ENCODE measurements at places on chromosomes 7 and 10. TPM values are rescaled to one million over a fixed set of nuclear protein-coding genes. Genes with fewer than 3 reads are reported as not detected.

GRCh38 chr7:139104091-139104450 lies 5.4 kb downstream of the ZC3HAV1 start:
- no peak overlapping the region for H3K27ac ChIP-seq
- H3K27me3 ChIP-seq: no peaks in the 10 kb centered on the region
- H3K4me3 ChIP-seq: no peak overlapping the region
- H3K4me1 ChIP-seq: peaks cover 4% of the 10 kb centered on the region
- DNase-seq: no peak

The PRTFDC1 gene
- 6.8 TPM for total RNA-seq

The RBP3 gene
- total RNA-seq: not detected

GRCh38 chr10:96673318-96674099 lies 46.8 kb downstream of the PIK3AP1 start:
- H3K36me3 ChIP-seq: no peaks in the 10 kb centered on the region
- H3K27me3 ChIP-seq: no peaks in the 10 kb centered on the region
- no peak for DNase-seq
- H3K27ac ChIP-seq: no peak overlapping the region

The CUZD1 gene
- total RNA-seq: 19.4 TPM

GRCh38 chr10:84543948-84544347 lies 215.6 kb downstream of the CCSER2 start:
- H3K36me3 ChIP-seq: peaks cover 3% of the 10 kb centered on the region
- no peaks in the 10 kb centered on the region for H3K4me1 ChIP-seq
- no peak overlapping the region for H3K27ac ChIP-seq
- H3K27me3 ChIP-seq: no peaks in the 10 kb centered on the region
- DNase-seq: no peak

The MLXIPL gene
- 5.5 TPM for total RNA-seq

- DNase-seq: no peak
- no peaks in the 10 kb centered on the region for H3K4me1 ChIP-seq
- H3K27me3 ChIP-seq: no peaks in the 10 kb centered on the region
These were observed at the start of gene ASB15 for GRCh38 chr7:123601530-123601929. Gene ASB15, plus strand, starts transcription at chr7:123601821. Its CDS starts 12,682 bp downstream, at chr7:123614503.

DNA sequence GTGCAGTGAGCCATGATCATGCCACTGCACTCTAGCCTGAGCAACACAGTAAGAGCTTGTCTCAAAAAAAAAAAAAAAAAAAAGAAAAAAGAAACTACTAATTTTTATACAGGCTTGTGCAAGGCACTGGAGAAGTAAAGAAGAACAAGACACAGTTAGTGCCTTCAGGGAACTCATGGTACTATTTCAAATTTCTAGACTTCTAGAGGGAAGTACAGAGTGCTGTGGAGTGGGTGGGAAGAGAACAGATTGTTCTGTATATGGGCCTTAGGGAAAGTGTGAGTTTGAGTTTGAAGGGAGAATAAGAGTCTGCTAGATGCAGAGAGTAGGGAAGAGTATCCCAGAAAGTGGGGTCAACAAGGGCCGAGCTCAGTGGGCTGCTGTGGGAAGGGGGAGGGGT lies 234.8 kb downstream of the PHTF2 start:
- no peaks in the 10 kb centered on the region for H3K27me3 ChIP-seq
- peaks cover 3% of the 10 kb centered on the region for H3K4me1 ChIP-seq
- H3K36me3 ChIP-seq: no peaks in the 10 kb centered on the region
- H3K4me3 ChIP-seq: no peak overlapping the region

DNA sequence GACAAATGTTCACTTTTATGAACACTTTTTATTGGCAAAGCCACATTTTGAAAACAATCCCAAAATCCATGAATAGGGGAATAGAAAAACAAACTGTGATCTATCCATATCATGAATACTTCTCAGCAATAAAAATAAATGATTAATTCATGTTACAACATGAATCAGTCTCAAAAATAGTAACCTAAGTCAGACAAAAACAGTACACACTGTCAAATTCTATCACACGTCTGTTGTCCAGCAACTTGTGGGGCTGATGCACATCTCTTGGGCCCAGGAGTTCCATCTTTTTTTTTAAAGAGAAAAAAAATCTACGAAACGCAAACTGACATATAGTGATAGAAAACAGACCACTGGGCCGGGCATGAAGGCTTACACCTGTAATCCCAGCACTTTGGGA lies 71.0 kb downstream of the LARP4B start:
- no peak overlapping the region for H3K27ac ChIP-seq
- no peaks in the 10 kb centered on the region for H3K4me1 ChIP-seq
- H3K27me3 ChIP-seq: no peaks in the 10 kb centered on the region
- H3K4me3 ChIP-seq: no peak overlapping the region
- peaks cover 59% of the 10 kb centered on the region for H3K36me3 ChIP-seq

DNA sequence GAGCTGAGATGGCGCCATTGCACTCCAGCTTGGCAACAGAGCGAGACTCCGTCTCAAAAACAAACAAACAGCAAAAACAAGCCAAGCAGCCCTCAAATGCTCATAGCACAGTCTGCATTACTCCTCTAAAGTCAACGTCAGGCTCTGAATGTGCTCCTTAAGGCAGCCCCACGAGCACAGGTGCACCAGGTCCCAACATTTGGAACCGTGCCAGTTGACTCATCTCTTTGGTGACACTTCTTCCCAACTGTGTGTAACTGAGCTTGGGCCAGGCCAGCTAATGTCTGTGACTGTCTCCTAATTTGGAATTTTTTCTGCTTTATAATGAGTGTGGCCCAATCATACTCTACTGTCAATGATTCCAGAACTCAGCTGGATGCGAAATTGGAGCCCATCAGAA lies 66.3 kb upstream of the EFCAB10 start:
- peaks cover 25% of the 10 kb centered on the region for H3K4me1 ChIP-seq
- H3K36me3 ChIP-seq: peaks cover 12% of the 10 kb centered on the region
- H3K27ac ChIP-seq: no peak overlapping the region
- DNase-seq: no peak
- H3K27me3 ChIP-seq: no peaks in the 10 kb centered on the region

GRCh38 chr7:115662676-115663075 lies 367.9 kb downstream of the TFEC start:
- no peaks in the 10 kb centered on the region for H3K36me3 ChIP-seq
- no peak for DNase-seq
- no peak overlapping the region for H3K27ac ChIP-seq
- no peaks in the 10 kb centered on the region for H3K27me3 ChIP-seq

DNA sequence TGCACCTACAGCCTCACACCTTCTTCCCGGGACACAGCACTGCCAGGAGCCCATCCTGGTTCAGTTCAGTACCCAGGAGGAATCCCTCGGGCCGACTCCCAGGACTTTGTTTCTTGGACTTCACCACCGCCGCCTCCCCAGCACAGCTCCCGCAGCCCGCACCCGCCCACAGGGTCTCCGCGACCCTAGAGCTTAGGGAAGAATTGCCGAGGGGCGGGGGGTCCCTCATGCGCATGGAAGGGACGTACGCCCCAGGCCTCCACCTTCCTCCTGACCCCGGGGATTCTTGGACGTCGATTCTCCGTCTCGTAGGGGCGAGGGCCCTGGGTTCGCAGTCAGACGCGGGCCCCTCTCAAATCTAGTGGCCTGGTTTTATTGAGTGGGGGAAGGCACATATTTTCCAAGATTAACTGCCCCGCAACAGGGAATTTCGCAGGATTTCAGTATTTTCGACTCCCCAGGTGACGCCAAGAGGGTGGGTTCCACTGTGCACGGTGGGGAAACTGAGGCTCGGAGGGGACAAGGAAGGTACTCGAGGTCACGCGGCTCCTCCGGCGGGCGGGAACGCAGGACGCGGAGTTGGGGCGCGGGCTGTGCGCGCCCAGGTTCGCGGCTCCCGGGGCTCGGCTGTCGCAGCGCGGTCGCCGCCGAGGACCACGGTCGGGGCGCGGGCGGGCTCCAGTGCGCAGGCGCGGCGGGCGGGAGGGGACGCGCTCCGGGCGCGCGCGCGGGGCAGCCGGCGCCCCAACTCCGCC lies at the start of gene ADCY1:
Gene ADCY1, plus strand, starts transcription at position 708 of the 755 bp plus-strand sequence. CDS start 176 bp downstream, outside the sequence.
- DNase-seq: no peak
- H3K27ac ChIP-seq: no peak within 1 kb of the TSS
- H3K36me3 ChIP-seq: no peaks in the 10 kb centered on the region
- H3K27me3 ChIP-seq: peaks cover 25% of the 10 kb centered on the region
- H3K4me3 ChIP-seq: peak within 1 kb of the TSS; percentile 71

The TMEM184A gene
- 1.5 TPM for total RNA-seq

GRCh38 chr7:93036149-93036640 lies 81.6 kb downstream of the SAMD9 start:
- no peaks in the 10 kb centered on the region for H3K27me3 ChIP-seq
- H3K27ac ChIP-seq: no peak overlapping the region
- no peaks in the 10 kb centered on the region for H3K36me3 ChIP-seq
- DNase-seq: no peak
- H3K4me1 ChIP-seq: no peaks in the 10 kb centered on the region

The TNPO3 gene
- 88.3 TPM for total RNA-seq

The IFIT1B gene
- total RNA-seq: not detected

DNA sequence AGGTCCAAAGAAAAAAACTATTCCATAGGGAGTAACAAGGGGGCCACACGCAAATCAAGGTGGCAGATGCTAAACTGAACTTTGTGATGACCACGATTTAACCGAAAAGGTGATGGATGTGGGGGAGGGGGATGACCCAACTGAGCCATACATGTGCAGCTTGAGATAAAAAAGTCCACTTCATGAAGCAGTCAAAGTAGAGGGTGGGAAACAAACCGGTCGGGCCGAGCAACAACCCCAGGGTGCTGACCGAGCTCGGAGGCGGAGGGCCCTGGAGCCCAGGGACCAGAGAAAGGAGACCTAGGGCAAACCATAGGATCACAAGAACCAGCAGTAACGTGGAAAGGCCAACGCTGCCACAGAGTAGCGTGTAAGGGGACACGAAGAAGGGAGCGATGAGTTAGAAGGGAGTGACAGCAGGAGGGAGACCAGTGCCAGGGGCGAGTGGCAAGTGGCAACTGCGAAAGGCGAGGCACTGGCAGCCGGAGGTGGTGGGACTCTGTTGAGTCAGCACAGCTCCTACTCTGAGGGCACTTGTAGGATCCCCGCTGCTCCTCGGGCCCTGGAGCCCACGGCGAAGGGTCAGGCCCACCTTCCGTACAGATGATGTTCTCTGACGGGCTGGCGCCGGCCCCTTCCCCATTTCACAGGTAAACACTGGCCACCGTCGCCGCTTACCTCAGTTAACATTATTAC lies 540 bp downstream of the SNX13 start:
- H3K27me3 ChIP-seq: no peaks in the 10 kb centered on the region
- no peaks in the 10 kb centered on the region for H3K36me3 ChIP-seq
- peak overlapping the region; percentile 99 for H3K4me3 ChIP-seq
- no peak overlapping the region for H3K27ac ChIP-seq
- H3K4me1 ChIP-seq: peaks cover 3% of the 10 kb centered on the region

GRCh38 chr10:16360425-16360824 lies 76.4 kb upstream of the PTER start:
- H3K27me3 ChIP-seq: no peaks in the 10 kb centered on the region
- no peaks in the 10 kb centered on the region for H3K4me1 ChIP-seq
- H3K4me3 ChIP-seq: no peak overlapping the region

The TMED4 gene
- 62.4 TPM for total RNA-seq

The TMEM273 gene
- total RNA-seq: not detected

GRCh38 chr7:55174856-55175255 lies 156.0 kb downstream of the EGFR start:
- no peak overlapping the region for H3K27ac ChIP-seq
- no peak overlapping the region for H3K4me3 ChIP-seq
- no peaks in the 10 kb centered on the region for H3K36me3 ChIP-seq
- no peaks in the 10 kb centered on the region for H3K27me3 ChIP-seq
- no peaks in the 10 kb centered on the region for H3K4me1 ChIP-seq
- DNase-seq: no peak

GRCh38 chr7:108576116-108576515 lies 6.4 kb downstream of the DNAJB9 start:
- DNase-seq: no peak
- H3K4me3 ChIP-seq: no peak overlapping the region
- no peaks in the 10 kb centered on the region for H3K27me3 ChIP-seq
- H3K4me1 ChIP-seq: no peaks in the 10 kb centered on the region

DNA sequence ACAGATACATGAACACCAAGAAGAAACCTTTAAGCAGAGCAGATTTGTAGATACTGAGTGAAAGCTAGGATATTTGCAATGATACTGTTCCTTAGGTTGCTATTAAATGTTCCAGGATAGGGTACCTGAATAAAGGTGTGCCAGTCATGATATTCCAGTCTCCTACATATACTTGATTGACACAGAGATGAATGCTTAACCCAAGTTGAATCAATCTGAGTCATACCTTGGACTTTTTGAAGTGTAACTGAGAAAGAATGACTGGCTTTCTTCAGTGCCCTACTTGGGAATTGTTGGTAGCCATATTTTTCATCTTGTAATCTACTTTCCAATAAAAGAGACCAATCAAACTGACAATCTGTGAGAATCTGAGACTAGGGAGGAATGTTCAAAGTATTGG lies 805.7 kb upstream of the GHITM start:
- H3K4me3 ChIP-seq: no peak overlapping the region
- DNase-seq: no peak
- no peaks in the 10 kb centered on the region for H3K27me3 ChIP-seq
- no peaks in the 10 kb centered on the region for H3K4me1 ChIP-seq
- peaks cover 5% of the 10 kb centered on the region for H3K36me3 ChIP-seq

GRCh38 chr7:35336444-35336843 lies 82.5 kb upstream of the TBX20 start:
- no peak overlapping the region for H3K4me3 ChIP-seq
- H3K4me1 ChIP-seq: no peaks in the 10 kb centered on the region
- H3K27me3 ChIP-seq: no peaks in the 10 kb centered on the region
- H3K36me3 ChIP-seq: no peaks in the 10 kb centered on the region
- DNase-seq: no peak
